ENCODE measurements at places on chromosomes 7 and 10. TPM values are rescaled to one million over a fixed set of nuclear protein-coding genes. Genes with fewer than 3 reads are reported as not detected.
A peak's percentile ranks its signal among the peaks of the same experiment; 100 is the strongest.

HPSE2 gene
- total RNA-seq: not detected

PTPRZ1 gene
- total RNA-seq: 1.5 TPM

ANK3 gene
- total RNA-seq: 171 TPM

GRK5 gene
- total RNA-seq: 57.6 TPM

SPDYE6 gene
- total RNA-seq: not detected

MYPN gene
- 81.6 TPM for total RNA-seq

AS3MT gene
- total RNA-seq: 14.2 TPM

DNA sequence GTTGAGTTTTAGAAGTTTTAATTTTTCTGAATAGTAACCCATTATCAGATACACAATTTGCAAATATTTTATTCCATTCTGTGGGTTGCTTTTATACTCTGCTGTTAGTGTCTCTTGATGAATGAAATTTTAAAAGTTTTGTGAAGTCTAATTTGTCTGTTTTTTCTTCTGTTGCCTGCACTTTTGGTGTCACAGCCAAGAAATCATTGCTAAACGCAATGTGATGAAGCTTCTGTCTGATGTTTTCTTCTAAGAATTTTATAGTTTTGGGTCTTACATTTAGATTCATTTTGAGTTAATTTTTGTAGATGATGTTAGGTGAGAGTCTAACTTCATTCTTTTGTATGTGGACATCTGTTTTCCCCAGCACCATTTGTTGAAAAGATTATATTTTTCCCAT, 330.0 kb upstream of the FOXK1 start:
- no peak for DNase-seq

GRCh38 chr10:22259280-22259679, 41.5 kb upstream of the EBLN1 start:
- no peak for DNase-seq

GRCh38 chr10:120515741-120516140, 58.7 kb downstream of the PLPP4 start:
- DNase-seq: no peak

- peak; percentile 51 for DNase-seq
These were observed 98.6 kb downstream of the NKX6-2 start for GRCh38 chr10:132687181-132687892.

DNA sequence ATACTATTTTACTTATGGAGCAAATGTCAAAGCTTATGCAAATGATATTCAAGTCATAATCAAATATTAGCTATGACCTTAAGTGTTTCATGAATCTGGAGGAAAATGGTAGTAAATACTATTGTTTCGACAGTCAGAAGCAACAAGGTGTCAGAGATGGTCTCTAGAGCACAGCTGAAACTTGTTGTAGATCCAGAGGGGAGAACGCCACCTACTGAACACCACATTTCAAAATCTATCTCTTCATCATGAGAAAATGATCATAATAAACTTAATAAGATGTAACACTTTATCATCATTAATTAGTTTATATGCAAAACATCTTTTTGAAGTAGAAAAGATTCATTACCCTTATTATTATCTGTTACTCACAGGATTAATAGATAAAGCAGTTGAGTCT, 418.7 kb downstream of the GATA3 start:
- no peak for DNase-seq

DNA sequence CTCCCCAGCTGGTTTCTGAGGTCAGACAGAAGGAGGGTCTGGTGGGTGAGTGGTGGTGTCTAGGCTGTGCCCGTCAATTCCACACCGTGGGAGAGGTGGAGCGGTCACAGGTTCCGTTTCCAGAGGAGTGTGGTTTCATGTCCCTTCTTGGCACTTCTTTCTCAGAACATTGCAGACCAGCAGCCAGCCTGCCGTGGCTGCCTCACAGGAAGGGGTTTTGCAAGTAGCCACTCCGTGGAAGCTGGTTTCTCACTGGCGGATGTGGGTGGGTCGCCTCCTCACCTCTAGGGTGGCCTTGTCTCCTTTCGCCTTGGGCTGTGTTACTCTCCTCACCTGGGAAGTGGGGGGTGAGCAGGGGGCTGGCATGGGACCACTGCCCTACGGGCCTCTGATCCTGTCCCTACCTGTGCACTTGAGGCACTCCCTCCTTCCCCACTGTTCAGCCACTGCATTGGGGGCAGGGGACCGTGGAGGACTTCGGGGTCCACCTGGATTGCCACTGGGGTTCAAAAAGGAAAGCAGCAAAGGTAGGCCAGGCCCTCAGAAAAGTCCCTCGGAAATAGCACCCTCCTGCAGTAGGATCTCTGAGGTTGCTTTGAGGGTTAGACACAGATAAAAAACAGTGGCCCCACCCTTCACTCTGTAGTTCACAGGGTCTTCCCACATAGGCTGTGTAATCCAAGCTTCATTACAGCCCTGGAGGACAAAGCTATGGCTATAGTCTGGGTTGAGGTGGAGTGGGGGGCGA, 33.9 kb downstream of the TSPAN14 start:
- DNase-seq: peak; percentile 46

GRCh38 chr10:86828145-86828544, 71.7 kb downstream of the BMPR1A start:
- DNase-seq: no peak

- no peak for DNase-seq
These were observed 343.9 kb upstream of the SHH start for GRCh38 chr7:156155988-156156733.

- no peak for DNase-seq
These were observed 657.2 kb upstream of the GALNT17 start for GRCh38 chr7:70474639-70475234.

- no peak for DNase-seq
These were observed 31.3 kb upstream of the ZNF273 start for GRCh38 chr7:64871761-64872160.

DNA sequence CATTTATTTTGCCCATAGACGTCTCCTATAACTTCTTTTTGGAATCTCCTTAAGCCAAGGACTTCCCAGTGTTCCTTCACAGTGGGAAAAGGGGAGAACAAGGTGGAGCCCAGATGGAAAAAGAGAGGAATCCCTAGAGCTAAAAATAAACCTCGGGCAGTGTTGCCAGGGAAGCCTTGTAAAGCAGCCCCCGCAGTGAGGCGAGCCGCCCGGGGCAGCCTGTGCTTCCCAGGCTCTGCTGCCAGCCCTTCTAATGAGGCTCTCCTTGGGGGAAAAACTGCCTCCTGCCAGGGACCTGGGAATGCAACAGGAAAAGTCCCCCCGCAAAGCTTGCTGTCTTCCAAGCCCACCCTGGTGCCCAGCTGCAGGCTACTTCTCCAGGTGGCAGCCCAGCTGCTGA, 71.7 kb downstream of the SH3PXD2A start:
- DNase-seq: no peak

DNA sequence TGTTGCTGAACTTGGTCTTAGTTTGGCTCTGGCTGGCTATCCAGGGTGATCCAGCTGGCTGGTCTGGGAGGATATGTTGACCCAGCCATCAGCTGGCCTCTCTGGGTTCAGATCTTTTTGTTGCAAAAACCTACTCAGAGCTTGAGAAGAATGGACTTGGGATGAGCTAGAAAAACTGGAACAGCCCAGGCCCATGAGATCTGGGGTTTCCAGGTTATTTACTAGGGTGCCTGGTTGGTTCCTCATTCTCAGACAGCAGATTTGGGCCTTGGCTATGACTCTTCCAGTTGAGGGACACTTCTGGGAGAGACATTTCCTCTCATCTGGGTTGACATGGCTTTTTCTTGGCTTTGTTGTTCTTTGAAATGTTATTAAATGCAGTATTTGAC, 116.6 kb downstream of the ADCY1 start:
- no peak for DNase-seq

- no peak for DNase-seq
These were observed 236.2 kb downstream of the DNAJB9 start for GRCh38 chr7:108805808-108806397.

DNA sequence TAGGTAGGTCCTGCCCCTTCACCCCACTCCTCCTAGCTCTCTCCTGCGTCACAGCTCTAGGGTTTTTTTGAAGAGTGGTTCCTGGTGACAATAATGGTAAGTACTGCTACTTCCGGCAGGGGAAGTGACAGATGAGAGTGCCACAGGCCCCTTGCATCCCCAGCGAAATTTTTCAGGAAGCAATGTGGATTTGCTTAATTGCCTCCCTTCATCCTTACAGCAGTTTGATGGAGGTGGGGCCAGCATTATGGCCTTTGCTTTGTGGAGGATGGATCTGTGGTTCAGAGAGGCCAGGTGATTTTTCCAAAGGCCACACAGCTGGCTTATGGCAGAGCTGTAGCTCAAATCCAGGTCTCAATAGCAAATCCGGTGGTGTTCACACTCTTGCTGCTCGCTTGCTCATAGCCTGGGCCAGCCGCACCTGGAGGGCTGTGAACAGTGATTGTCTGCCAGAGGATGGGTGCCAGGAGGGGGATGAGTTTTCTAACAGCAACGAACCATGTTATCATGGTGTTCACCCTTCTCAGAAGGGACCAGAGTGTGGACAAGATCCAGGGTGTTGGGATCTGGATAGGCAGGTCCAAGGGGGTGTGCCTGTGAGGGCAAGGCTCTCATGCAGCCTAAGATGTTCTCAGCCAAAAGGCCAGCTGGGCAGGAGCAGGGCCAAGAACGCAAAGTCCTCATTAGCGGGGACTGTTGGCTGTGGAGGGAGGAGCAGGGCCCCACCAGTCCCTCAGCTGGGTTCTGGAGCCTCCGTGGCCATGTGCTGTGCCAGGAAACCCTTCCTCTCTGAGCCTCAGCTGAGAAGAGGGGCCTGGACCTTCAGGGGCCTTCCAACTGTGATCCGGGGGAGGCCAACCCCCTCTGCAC, 89.0 kb downstream of the EMX2 start:
- DNase-seq: peak; percentile 94

DNA sequence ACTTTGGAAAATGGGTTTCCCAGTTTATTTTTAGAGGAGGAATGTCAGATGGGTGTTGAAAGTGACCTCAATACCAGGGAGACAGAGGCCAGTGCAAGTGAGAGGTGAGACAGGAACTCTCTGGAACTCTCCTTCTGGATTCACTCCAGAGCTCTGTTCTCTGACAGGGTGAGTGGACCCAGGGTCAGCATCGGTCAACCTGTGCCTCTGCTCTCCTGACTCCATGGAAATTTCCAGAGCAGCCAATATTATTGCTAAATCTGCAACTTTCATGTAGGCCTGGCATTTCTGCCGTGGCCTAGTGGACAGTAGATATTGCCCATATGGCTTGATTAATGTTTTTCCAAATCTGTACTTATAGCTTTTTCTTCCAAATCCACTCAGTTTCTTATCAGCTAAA, 20.2 kb downstream of the AKR1C4 start:
- no peak for DNase-seq

DNA sequence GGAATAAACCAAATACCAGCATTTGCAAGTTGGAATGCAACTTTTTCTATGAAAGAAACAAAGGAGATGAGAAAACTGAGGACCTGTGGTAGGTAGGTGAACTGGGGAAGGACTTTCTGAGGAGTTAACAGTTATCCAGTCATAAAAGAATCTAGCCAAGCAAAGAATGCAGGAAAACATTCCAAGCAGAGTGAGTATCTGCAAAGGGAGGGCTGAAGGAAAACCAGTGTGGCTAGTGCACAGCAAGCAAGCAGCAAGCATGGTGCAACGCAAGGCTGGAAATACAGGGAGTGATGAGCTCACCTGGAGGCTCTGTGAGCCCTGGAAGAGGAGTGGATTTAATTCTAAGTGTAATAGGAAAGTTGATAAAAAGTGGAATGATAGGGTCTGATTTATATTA, 44.0 kb downstream of the RTKN2 start:
- no peak for DNase-seq

GRCh38 chr7:98196706-98197605, 14.3 kb upstream of the BHLHA15 start:
- DNase-seq: no peak

DNA sequence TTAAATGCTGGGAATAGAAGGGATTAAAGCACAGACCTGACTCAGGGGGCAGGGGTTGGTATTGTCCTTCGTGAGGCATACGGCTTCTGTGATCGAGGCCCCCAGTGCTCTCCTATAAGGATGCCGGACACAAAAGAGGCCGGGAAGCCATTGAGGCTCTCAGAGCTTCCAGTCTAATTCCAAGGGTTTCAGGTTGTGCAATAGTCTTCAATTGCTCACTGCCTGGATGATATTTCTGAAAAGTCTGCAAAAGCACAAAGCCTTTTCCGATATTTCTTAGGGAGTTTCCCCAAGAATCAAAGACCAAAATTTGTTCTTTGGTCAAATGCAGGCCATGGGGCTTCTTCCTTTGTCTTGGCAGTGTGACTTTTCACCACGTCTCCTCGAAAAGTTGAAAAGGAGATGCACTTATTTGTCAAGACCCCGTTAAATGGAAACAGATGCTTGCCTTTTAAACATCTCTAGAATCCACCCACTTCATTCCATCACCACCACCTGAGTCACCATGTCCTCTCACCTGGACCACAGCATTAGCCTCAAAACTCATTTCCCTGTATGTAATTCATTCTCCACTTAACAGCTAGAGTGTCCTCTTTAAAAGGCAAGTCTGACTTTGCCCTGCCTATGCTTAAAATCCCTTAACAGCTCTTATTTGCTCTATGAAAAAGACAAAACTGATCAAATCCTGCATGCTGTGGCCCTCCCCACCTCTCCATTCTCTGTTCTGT, 134.8 kb upstream of the NAMPT start:
- DNase-seq: no peak

GRCh38 chr10:110535958-110536891, 31.3 kb upstream of the SMC3 start:
- no peak for DNase-seq

- no peak for DNase-seq
These were observed 28.8 kb downstream of the MIOS start for GRCh38 chr7:7595451-7595850.

- DNase-seq: no peak
These were observed 272.0 kb downstream of the HPSE2 start for GRCh38 chr10:98963608-98964007.

DNA sequence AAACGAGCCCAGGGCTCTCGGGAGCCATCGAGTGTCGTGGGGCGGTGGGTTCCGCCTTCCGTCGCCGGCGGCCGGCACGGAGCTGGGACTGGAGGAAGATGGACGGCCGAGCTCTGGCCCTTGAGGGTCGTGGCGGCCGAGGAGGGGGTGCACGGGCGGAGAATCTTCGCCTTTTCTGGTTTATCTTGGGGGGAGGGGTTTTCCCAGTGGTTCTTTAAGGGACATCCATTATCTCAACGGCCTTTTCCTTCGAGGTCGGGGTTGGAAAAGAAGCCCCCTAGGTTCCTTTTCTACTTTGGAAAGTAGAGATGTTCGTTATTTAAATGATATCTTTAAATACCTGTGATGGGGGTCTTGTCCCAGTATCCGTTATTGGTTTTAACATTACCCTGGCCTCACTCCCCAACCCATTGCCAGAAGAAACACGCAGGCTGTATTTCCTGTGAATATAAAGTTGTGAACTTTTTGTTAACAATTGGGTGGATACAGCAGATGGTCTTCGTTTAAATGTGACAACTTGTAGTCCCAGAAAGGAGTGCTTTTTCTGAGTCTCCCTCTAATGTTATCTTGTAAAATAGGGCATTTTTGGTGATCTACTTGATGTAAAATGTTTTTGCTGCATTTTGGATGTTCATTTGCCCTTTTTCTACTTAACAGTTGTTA, 765 bp downstream of the CCAR1 start:
- DNase-seq: no peak

DNA sequence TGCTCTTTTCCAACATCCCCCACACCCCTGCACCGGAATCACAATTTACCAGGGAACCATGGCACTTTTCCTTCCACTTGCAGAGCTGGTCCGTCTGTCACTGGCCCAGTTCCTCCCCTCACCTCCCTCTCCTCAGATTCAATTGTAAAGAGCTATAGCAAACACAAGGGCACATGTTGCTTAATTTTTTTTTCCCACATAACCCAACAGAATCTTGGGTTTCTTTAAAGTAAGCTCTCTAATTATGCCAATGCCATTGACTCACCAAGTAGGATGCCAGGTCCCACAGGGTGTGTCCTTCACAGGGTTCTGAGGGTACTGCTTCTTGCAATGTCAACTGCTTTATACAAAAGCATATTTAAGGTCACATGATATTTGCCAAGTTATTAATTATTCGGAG, 262.2 kb downstream of the AUTS2 start:
- DNase-seq: no peak
